Fibroblast of lung (primary cell): ENCODE measurements at places on chromosomes 1 and 21. TPM values are rescaled to one million over a fixed set of nuclear protein-coding genes. Genes with fewer than 3 reads are reported as not detected.
A peak's percentile ranks its signal among the peaks of the same experiment; 100 is the strongest.

- no peak overlapping the region for H3K4me3 ChIP-seq
- H3K27me3 ChIP-seq: no peaks in the 10 kb centered on the region
- no peak for DNase-seq
- H3K36me3 ChIP-seq: no peaks in the 10 kb centered on the region
- H3K4me1 ChIP-seq: no peaks in the 10 kb centered on the region
Measured at GRCh38 chr1:42003433-42003832, 84.7 kb upstream of the HIVEP3 start.

DNA sequence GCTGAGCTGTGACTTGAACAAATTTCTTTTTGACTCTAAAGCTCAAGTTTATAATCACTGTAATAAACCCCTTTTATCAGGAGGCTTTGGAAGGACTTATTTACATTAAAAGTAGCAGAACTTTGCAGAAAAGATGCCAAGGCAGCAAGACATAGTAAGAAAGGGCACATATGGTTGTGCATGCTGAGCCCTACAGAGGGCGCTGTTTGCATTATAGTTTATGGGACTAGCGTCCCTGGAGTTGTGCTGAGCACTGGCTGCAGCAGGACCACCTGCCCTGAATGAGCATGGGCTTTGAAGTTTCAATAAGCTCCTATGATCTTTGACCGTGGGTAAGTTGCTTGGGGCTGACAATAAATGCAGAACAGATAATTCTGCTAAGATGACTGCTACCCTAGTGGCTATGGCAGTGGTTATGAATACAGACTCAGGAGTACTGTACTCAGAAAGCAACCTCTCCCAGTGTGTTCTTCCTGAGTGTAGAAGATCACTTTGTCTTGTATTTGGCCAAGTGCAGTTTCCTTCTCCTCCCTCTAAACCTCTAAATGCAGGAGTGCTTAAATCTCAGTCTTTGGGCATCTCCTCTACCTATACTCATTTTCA lies 45.4 kb upstream of the USP1 start:
- H3K4me1 ChIP-seq: no peaks in the 10 kb centered on the region
- no peak overlapping the region for H3K27ac ChIP-seq
- DNase-seq: no peak
- no peaks in the 10 kb centered on the region for H3K36me3 ChIP-seq
- H3K27me3 ChIP-seq: no peaks in the 10 kb centered on the region

- H3K36me3 ChIP-seq: no peaks in the 10 kb centered on the region
- peak; percentile 76 for DNase-seq
- H3K4me3 ChIP-seq: no peak overlapping the region
- peaks cover 86% of the 10 kb centered on the region for H3K27me3 ChIP-seq
- H3K4me1 ChIP-seq: peaks cover 7% of the 10 kb centered on the region
- no peak overlapping the region for H3K27ac ChIP-seq
Measured at GRCh38 chr1:119002028-119002686, 14.0 kb upstream of the TBX15 start.

- H3K27ac ChIP-seq: no peak overlapping the region
- DNase-seq: no peak
- no peaks in the 10 kb centered on the region for H3K4me1 ChIP-seq
- no peaks in the 10 kb centered on the region for H3K27me3 ChIP-seq
- no peaks in the 10 kb centered on the region for H3K36me3 ChIP-seq
- no peak overlapping the region for H3K4me3 ChIP-seq
Measured at GRCh38 chr1:230578616-230579015, 63.7 kb upstream of the COG2 start.

GRCh38 chr1:2166695-2167094 lies 27.9 kb downstream of the FAAP20 start:
- H3K4me3 ChIP-seq: no peak overlapping the region
- no peak for DNase-seq
- H3K36me3 ChIP-seq: no peaks in the 10 kb centered on the region
- no peaks in the 10 kb centered on the region for H3K27me3 ChIP-seq
- no peak overlapping the region for H3K27ac ChIP-seq

GRCh38 chr1:227758366-227758765 lies 23.1 kb downstream of the SNAP47 start:
- peaks cover 15% of the 10 kb centered on the region for H3K4me1 ChIP-seq
- peaks cover 3% of the 10 kb centered on the region for H3K36me3 ChIP-seq
- no peaks in the 10 kb centered on the region for H3K27me3 ChIP-seq
- DNase-seq: no peak

- peaks cover 8% of the 10 kb centered on the region for H3K27me3 ChIP-seq
- H3K27ac ChIP-seq: no peak overlapping the region
- DNase-seq: peak; percentile 72
- peaks cover 4% of the 10 kb centered on the region for H3K4me1 ChIP-seq
- no peaks in the 10 kb centered on the region for H3K36me3 ChIP-seq
Measured at GRCh38 chr1:21586846-21587601, 77.8 kb downstream of the ALPL start.

DNA sequence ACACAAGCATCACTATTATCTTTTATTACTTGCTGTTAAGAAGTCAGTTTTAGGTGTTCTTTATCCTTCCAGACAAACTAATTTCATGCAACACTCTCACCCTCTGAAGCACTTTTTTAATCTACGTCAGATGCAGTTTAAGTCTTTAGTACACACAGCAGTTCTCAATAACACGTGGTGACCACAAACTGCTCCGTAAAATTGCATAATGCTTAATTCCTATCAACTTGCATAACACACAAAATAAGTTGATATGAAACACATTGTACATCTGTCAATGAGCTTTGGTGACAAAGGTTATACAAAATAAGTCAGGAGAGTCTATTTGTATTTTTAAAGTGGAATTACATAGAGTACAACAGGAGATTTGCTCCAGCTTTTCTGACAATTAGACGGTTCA lies 140.9 kb upstream of the ETS2 start:
- H3K4me3 ChIP-seq: no peak overlapping the region
- DNase-seq: no peak
- peaks cover 5% of the 10 kb centered on the region for H3K4me1 ChIP-seq
- H3K36me3 ChIP-seq: no peaks in the 10 kb centered on the region
- peaks cover 53% of the 10 kb centered on the region for H3K27me3 ChIP-seq

- H3K36me3 ChIP-seq: peaks cover 20% of the 10 kb centered on the region
- no peaks in the 10 kb centered on the region for H3K27me3 ChIP-seq
- DNase-seq: no peak
- no peak overlapping the region for H3K4me3 ChIP-seq
- peaks cover 7% of the 10 kb centered on the region for H3K4me1 ChIP-seq
- H3K27ac ChIP-seq: no peak overlapping the region
Measured at GRCh38 chr1:44220755-44221154, 7.5 kb downstream of the DMAP1 start.

GRCh38 chr1:211944733-211945500 lies 90.4 kb downstream of the INTS7 start:
- H3K4me3 ChIP-seq: no peak overlapping the region
- DNase-seq: peak; percentile 10
- H3K27me3 ChIP-seq: no peaks in the 10 kb centered on the region
- no peaks in the 10 kb centered on the region for H3K36me3 ChIP-seq
- H3K27ac ChIP-seq: no peak overlapping the region

The CC2D1B gene
- total RNA-seq: 21.3 and 28.9 TPM in 2 replicates

The SLC44A3 gene
- 6.2 and 9.7 TPM in 2 replicates for total RNA-seq

The SERINC2 gene
- 6.7 and 28.4 TPM in 2 replicates for total RNA-seq

The TMPRSS15 gene
- not detected in 2 replicates for total RNA-seq

The ANGPTL3 gene
- not detected in 2 replicates for total RNA-seq
